Amniotic stem cell (primary cell): ENCODE measurements at places on chromosomes 7 and 10.

- DNase-seq, result no peak
Measured at GRCh38 chr7:50531401-50531911, 33.7 kb downstream of the DDC start.

DNA sequence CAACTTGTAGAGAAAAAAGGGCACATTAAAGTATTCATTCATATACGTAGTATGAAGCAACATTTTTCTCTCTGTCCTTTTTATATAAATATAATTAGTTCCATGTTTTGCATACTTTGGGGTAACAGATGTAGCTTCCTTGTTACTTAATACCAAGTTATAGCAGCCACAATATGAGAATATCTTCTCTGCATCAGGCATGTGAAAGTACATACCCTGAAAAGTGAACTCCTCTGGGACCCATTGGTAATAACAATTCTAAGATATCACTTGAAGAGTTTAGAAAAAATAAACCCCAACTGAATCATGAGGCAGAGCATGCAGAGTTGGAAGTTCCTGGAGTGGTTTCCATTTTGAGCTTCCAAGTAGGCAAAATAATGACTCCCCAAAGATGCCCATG lies 2.4 kb upstream of the CRPPA start:
- DNase-seq, result no peak

DNA sequence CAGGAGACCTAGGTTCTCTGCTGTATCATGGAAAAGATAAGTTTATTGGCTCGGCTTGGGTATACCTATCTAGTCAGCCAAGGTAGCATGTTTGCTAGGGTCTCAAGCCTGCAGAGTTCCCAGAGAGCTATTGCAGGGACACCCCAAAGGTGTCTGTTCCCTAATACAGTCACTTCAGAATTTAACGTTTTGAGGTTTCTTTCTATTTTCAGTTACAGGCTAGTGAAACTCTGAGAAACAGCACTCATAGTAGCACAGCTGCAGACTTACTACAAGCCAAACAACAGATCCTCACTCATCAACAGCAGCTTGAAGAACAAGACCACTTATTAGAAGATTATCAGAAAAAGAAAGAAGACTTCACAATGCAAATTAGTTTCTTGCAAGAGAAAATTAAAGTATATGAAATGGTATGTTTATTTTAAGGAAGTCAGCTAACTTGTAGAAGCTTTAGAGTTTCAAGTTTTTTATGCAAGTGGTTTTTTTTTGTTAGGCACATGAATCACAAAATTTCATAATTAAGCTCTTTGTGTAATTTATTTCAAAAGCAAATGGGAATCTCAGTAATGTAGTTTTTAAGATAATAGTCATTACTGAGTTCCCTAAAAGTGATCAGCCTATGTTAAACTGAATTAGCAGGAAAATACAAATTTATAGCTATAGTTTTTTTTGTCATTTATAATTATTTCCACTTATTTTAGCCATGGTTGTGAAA lies 54.9 kb downstream of the AKAP9 start:
- DNase-seq, result no peak

DNA sequence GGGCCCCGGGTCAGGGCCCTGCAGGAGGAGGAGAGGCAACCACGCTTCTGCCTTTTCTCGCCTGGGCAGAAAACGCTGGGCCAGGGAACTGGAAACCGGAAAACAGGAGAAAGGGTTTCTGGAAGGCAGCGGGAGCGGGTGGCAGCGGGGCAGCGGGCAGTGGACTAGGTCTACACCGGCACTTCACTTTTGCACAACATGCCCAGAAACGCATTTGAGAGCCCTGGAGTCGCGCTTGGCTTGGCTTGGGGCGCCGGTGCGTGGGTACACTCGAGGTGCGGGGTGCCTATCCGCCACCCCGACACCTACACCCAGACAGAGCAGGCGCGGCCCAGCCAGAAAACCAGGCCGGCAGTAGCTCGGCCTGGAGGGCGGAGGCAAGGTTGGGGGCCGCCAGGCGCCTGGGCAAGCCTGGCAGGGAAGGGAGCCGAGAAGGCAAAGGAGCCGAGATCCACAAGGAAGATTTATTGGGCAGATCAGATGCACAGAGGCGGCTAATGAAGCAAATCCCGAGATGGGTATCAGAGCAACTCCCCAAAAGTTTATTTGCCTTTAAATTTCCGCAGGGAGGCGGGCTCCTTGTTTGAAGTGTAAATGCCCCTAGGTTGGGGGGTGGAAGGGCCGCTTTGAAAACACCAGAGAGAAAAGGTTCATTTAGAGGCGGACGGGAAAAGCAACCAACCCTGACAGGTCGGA lies 3.2 kb upstream of the PAX2 start:
- DNase-seq, result no peak

GRCh38 chr7:74575811-74576210 lies 81.7 kb upstream of the GTF2I start:
- DNase-seq, result no peak
